ENCODE measurements at places on chromosomes 13 and 19. TPM values are rescaled to one million over a fixed set of nuclear protein-coding genes. Genes with fewer than 3 reads are reported as not detected.

DNA sequence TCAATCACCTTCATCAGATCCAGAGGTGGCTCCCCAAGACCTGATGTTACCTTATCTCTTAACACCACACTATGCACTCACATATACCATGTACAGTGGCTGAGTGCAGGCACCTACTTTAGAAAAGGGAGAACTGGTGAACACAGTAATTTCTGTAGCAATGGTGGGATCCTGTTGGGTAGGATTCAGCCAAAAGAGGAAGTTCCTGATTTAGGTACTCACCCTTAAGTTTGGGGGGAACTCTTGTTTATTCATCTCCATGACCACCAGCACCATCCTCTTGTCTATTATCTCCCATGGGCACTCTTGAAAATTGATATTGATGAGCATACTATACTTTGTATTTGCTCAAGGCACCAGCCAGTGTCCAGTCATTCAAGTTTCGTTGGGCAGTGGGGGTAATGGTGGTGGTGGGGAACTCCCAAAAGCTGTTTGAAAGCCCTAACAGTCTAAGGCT is 324.4 kb downstream of the LMO7 start:
- H3K27me3 ChIP-seq = peaks cover 6% of the 10 kb centered on the region
- no peak overlapping the region for H3K27ac ChIP-seq
- no peak overlapping the region for H3K4me3 ChIP-seq
- no peak for DNase-seq
- H3K4me1 ChIP-seq = no peaks in the 10 kb centered on the region

NRTN gene
- 2.7 TPM for total RNA-seq

DNA sequence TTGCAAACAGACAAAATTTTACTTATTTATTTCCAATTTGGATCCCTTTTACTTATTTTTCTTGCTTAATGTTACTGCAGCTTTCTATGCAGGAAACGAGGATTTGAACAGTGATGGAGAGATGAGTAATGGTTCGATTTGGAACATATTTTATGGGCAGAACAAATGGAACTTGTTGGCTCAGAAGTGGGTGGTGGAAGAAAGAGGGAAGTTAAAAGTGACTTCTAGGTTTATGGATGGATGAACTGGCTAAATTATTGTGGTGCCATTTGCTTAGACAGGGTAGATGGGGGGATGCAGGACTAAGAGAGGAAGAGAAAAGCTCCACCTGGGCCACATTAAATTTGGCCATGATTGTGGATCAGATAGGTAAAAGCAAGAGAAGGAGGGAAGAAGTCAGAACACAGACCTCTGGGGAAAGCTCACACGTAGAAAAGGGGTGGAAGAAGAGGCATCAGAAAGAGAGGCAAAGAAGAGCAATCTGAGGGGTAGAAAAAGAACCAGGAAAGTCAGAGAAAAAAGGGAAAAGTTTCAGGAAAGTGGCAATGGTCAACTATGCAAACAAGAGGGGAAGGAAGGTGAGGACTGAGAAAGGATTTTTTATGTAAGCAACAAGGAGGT is 768 bp upstream of the CYSLTR2 start:
- H3K36me3 ChIP-seq = no peaks in the 10 kb centered on the region
- no peaks in the 10 kb centered on the region for H3K27me3 ChIP-seq
- peak overlapping the region; percentile 86 for H3K4me3 ChIP-seq
- no peak for DNase-seq

GRCh38 chr13:107065036-107065435 is 497.1 kb upstream of the ARGLU1 start:
- no peak overlapping the region for H3K27ac ChIP-seq
- DNase-seq = no peak
- no peaks in the 10 kb centered on the region for H3K4me1 ChIP-seq
- no peak overlapping the region for H3K4me3 ChIP-seq
- H3K36me3 ChIP-seq = no peaks in the 10 kb centered on the region
- no peaks in the 10 kb centered on the region for H3K27me3 ChIP-seq

GRCh38 chr19:5137571-5138124 is 168.7 kb downstream of the KDM4B start:
- H3K4me3 ChIP-seq = no peak overlapping the region
- H3K27ac ChIP-seq = no peak overlapping the region
- H3K27me3 ChIP-seq = no peaks in the 10 kb centered on the region
- H3K36me3 ChIP-seq = peaks cover 12% of the 10 kb centered on the region
- H3K4me1 ChIP-seq = peaks cover 20% of the 10 kb centered on the region

GRCh38 chr19:45508861-45509691 is 1.8 kb downstream of the VASP start:
- peak overlapping the region; percentile 99 for H3K4me3 ChIP-seq
- peaks cover 4% of the 10 kb centered on the region for H3K36me3 ChIP-seq
- DNase-seq = peak; percentile 64
- peaks cover 58% of the 10 kb centered on the region for H3K4me1 ChIP-seq

DNA sequence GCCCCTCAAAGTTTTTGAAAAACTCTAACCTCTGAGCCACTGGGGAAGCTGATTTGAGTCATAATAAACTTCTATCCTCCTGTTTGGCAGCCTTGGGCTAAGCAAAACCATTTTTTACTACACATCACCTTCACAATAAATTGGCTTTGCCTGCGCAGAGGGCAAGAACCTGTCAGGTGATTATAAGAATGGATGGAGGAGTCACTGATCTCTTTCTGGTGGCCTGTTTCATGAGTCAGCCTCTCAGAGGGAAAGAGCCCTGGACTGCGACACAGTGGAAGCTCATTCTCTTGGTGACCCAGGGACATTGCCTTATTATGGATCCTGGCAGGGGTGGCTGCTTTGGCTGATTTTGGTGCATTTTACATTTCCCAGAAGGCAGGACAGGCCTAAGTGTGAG is 17.5 kb upstream of the PSG9 start:
- H3K27me3 ChIP-seq = no peaks in the 10 kb centered on the region
- H3K4me3 ChIP-seq = no peak overlapping the region
- H3K27ac ChIP-seq = no peak overlapping the region
- H3K4me1 ChIP-seq = no peaks in the 10 kb centered on the region
- no peak for DNase-seq
- H3K36me3 ChIP-seq = peaks cover 16% of the 10 kb centered on the region

- H3K4me1 ChIP-seq = peaks cover 61% of the 10 kb centered on the region
- no peak overlapping the region for H3K27ac ChIP-seq
- H3K4me3 ChIP-seq = no peak overlapping the region
These were observed 78.6 kb upstream of the DOCK9 start for GRCh38 chr13:99056381-99057014.
